ENCODE measurements at places on chromosomes 7 and 10.

- DNase-seq: no peak
These were observed 107.5 kb downstream of the POU6F2 start for GRCh38 chr7:39085189-39085588.

- peak; percentile 45 for DNase-seq
These were observed 58.3 kb upstream of the NEBL start for GRCh38 chr10:20955355-20955893.

DNA sequence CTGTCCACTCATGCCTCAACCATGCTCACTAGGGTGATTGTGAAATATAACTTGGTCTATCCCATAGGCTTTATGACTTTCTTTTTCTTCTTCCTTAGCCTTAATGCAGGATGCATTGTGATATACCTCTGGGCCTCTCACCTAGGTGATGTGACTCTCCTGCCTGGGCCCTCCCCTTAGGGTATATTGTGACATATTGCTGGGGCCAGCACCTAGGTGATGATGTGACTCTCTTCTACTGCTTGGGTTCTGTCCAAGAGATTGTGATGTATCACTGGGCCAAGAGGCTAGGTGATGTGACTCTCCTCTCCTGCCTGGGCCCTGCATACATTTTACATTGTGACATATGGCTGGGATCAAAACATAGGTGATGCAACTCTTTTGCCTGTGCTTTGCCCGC lies 14.7 kb upstream of the ZNF107 start:
- DNase-seq: no peak

DNA sequence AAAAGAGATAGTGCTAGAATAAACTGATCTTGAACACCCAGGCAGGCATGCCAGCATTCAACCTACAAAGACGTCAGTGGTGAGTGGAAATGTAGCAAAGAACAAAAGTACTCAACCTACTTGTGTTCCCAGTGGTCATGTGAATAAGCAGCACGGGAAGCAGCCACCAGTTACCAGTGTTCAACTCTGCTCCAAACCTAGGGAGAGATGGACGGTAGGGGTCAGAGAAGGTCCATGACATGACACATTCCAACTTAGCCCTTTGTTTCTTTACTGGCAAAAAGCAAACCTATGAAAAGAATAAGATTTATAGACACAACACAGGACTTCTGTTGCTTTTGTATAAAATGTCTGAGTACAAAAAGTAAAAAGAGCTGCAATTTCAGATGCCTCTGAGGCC lies 511.4 kb downstream of the XPNPEP1 start:
- DNase-seq: no peak

DNA sequence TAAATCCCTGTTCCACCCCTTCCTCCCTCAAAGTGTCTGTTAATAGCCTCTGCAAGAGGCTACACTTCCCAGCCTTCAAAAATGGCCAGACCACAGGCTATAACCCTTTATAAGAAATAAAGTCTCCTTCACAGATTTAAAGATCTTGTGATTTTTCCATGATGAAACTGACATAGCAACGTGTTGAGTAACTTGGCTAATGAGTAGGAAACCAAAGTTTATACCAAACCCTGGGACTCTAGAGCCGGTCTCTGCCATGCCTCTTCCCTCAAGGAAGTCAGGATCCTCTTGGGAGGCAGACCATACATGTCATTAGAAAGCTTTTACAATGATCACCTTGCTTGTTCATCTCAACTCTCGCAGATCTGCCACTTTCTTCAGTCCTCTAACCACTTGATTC lies 44.4 kb downstream of the GRM8 start:
- no peak for DNase-seq

- no peak for DNase-seq
These were observed 52.4 kb upstream of the TNRC18 start for GRCh38 chr7:5476001-5476400.

DNA sequence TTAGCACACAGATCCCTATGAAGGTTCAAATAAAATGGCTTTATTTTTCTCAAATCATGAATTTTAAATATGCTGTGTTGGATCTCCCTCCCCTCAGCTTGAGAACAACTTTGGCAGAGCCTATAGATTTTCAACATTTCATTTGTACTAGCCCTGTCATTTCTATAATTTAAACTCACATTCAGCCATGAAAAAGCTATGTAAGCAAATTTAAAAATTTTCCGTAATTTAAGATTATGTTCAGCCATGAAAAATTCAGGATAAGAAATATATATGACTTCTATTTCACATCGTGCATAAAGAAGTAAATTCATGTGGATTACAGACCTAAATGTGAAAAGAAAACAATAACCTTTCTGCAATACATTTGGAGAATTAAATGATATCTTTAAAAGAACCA lies 36.5 kb upstream of the SCIN start:
- no peak for DNase-seq
